ENCODE measurements at places on chromosomes 3 and 15. TPM values are rescaled to one million over a fixed set of nuclear protein-coding genes. Genes with fewer than 3 reads are reported as not detected.
A peak's percentile ranks its signal among the peaks of the same experiment; 100 is the strongest.

GRCh38 chr3:20904671-20905070, 718.7 kb upstream of the SGO1 start:
- DNase-seq = no peak

GRCh38 chr3:152511904-152512303, 243.2 kb downstream of the MBNL1 start:
- no peak for DNase-seq

DNA sequence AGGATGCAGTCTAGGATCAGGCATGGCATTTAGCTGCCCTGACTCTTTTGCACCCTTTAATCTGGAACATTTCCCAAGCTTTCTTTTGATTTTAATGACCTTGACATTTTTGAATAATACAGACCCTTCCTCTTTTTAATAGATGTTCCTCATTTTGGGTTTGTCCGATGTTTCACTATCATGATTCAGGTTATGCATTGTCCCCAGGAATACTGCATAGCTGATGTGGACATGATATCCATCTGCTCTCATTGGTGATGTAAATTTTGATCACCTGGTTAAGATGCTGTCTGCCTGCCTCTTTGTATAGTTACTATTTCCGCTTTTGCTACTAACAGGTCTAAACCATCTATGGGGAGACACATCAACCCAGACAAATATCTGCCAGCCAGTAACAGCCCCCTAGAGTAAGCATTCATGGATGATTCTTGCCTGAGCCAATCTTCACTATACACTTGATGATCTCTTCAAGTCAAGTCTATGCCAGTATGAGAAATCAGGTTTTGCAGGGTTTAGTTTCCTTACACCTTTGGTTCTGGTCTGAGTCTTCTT, 50.6 kb upstream of the ULK4 start:
- DNase-seq = no peak

GRCh38 chr15:92343924-92344643, 49.6 kb upstream of the ST8SIA2 start:
- no peak for DNase-seq

DNA sequence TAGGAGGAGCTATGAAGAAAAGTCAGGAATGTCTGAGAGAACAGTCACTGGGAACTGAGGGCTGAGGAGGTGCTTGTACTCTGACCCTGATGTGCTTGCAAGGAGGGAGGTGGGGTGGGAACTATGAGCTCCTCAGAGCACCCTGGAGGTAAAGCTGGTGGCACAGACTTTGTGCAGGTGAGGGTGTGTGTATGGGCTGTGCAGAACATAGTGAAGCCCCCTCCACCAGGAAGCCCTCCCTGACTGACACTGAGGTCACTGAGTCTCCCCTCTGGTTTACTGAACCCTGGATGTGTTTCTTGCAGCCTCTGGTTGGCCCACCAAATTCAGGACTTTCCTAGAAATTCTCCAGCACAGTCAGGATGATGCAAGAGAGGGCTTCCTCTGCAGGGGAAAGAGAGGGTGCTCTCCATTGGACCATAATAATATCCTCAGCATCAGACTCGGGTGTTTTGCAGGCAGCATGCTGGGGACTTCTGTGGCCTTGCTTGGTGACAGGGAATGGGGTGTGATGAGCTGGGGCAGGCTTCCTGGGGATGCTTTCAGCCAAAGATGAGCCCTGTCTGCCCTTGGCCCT, 1.5 kb upstream of the ISLR start:
- DNase-seq = no peak

GRCh38 chr15:65821070-65821469, 29.0 kb upstream of the DENND4A start:
- DNase-seq = no peak

DNA sequence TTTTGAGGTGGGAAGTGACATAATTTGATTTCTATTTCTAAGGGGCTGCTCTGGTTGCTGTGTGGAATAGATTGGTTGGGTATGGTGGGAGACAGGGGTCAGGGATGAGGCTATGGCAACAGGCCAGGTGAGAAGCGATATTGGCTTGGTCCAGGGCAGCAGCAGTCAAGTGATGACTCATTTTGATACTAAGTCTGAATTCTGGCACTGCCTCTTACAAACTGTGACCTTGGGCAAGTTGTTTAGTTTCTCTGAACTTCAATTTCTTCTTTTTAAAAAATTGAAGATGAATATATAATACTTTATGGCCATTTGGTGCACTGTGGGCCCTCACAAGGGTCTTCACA, 40.4 kb upstream of the CLSTN2 start:
- no peak for DNase-seq

DNA sequence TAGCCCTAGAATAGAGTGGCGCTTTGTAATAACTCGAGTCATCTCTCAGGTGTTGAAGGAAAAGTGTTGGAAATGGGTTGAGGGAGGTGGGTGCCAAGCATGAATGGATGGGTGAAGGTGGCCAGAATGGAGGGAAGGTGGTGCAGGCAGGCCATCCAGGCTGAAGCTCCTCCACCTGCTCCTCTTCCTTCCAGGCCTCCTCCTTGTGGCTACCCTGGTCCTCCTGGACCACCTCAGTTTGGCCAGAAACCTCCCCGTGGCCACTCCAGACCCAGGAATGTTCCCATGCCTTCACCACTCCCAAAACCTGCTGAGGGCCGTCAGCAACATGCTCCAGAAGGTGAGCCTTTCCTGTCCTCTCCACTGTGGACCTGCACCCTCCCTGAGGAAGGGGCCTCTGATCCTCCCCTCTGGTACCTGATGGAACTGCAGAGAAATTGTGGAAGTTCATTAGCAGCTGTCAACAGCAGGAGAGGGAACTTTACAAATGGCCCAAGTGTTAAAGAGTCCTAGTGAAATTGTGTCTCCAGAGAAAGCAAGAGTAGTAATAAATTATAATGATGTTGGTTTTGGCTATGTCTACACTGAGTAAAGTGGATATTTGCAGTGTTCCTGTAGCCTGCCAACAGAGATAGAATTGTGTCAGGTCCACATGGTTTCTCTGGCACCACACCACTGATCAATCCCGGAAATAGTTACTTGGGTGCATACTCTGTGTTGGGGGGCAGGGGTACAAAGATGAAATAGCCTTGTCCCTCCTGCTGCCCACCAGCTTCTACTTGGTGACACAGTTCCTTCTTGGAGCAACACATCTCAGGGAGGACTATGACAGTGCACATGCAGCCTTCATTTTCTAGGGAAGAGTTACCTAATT, 1.6 kb downstream of the IL12A start:
- no peak for DNase-seq

DNA sequence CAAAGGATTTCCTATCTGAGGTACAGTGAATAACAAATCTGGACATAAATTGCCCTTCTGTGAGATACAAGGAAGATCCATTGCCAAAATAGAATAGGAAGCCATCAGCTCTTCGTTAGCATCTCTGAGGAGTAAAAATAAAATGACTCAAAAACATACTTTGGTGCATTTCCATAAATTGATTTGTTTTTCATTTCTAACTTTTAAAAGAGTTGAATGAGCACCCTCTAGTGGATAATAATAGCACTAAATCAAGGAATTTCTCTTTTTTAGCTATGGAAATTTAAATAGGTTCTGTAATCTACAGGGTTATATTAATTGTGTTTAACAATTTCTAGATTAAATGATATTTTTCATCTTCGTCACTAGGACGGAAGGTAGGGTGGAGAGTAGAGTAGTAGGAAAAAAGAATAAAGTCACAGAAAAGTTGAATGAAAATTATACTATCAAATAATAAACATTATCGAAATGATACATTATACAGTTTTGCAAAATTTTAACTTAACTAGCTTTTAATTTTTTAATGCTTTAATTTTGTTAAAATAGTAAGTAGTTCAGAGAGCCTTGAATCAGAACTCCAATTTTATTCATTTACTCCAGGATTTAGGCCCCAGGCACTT, 6.4 kb downstream of the NSUN3 start:
- DNase-seq = no peak

GRCh38 chr3:45665101-45665572, 24.1 kb upstream of the SACM1L start:
- DNase-seq = peak; percentile 34

- DNase-seq = no peak
These were observed 114.5 kb downstream of the RARB start for GRCh38 chr3:25542492-25543039.

DNA sequence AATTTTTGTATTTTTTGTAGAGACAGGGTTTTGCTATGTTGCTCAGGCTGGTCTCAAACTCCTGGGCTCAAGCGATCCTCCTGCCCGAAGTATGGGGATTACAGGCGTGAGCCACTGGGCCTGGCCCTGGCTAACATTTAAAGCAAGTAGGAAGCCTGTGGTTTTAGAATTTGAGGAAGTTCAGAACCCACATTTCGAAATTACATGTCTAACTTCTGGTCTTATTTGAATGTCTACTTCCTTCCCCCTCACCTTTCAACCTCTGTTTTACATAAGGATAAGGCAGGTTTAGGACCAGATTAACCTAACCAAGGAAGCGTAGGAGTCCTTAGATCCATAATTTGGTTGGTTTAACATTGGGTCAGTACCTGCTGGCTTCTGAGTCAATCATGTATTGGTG, 120.5 kb upstream of the PROK2 start:
- DNase-seq = no peak

DNA sequence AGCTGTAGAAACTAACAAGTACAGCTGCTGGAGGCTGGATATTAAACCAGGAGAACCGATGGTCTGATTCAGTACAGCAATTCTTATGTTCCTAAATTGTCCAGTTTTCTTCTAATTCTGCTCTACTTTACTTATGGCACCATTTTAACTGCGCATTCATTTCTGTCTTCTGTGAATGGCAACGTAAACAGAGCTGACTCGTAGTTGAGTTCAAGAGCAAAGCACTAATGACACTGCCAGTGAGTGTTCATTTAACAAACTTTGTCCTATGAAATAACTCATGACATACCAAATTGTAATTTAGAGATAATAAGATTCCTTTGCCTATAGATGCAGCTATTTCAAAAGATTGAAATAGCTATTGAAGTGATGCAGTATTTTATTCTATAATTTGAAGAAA, 48.7 kb downstream of the BCHE start:
- DNase-seq = no peak

DNA sequence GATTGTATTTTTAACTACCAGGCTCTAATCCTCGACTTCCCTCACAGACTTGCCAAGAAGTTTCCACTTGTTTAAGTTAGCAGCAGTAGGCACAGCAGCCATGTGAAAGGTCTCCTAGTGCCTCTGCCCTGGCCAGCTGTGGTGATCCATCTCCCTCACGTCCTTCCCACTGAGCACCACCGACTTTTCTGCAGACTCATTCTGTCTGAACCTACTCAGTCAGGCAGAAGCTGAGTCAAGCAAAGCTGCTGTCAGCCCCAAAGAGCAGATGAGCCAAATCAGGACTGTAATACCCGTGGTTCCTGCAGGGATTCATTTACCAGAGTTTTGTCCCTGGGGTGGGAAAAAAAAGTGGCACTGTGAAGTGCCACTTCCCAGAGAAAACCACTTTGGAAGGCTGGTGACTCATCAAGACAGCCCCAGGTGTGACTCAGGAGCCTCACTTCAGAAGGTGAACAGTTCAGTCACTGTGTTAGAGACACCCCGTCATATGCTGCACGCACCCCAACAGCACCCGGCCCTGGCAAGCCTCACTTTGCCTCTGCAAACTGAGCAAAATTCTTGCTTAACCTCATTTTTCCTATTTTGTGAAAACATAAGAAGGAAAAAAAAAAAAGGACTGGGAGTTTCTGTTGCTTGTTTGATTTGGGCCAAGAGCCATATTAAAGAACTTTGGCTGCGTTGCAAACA, 76.0 kb downstream of the WWTR1 start:
- no peak for DNase-seq

DNA sequence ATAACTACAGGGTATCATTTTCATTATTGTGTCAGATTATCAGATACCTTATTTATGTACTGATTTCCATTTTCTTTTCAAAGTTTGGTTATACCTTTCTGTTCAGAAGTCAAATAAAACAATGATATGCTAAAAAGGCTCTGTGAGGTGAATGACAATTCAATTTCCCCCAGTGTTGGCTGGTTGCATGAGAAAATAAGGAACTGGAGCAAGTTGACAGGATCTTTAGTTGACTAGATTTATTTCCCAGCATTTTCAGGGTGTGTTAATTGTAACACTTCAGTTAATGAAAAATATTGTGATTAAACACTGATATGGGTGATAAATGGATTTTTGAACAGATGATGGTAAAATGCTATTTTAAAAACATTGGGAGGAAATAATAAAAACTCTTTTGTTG, 122.8 kb upstream of the FAM3D start:
- no peak for DNase-seq

DNA sequence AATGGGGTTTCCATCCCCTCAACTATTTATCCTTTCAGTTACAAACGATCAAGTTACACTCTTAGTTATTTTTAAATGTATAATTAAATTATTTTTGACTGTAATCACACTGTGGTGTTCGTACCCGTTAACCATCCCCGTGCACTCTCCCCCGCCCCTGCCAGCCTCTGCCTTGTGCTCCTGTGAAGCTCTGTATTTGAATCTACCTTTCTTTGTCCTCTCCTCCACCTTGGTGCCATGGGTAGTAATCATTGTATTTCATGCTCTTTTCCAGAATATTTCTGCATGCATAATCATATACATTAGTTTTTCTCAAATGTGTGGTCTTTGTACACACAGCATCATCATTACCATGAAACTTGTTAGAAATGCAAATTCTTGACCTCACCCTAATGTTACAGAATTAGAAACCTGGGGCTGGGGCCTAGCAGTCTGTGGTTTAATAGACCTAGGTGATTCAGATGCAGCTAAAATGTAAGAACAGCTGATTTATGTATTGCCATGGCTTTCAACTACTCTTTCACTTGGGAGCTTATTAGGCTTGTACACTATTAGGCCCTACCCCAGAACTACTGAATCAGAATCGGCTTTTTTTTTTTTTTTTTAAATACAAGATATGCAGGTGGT, 91.5 kb downstream of the STT3B start:
- no peak for DNase-seq

- DNase-seq = no peak
These were observed 73.8 kb upstream of the FLNB start for GRCh38 chr3:57934373-57934772.

GRCh38 chr3:174859114-174859735, at the start of gene NAALADL2:
Gene NAALADL2 (plus strand): TSS chr3:174859334.
- DNase-seq = no peak

GRCh38 chr3:40398346-40398745, 11.4 kb downstream of the ENTPD3 start:
- no peak for DNase-seq

- no peak for DNase-seq
These were observed 100.3 kb upstream of the CADPS start for GRCh38 chr3:62975566-62975965.

- DNase-seq = peak; percentile 85
These were observed 860 bp downstream of the RASA2 start for GRCh38 chr3:141487521-141488252.

- DNase-seq = no peak
These were observed 740.9 kb upstream of the LMCD1 start for GRCh38 chr3:7760718-7761117.

- DNase-seq = no peak
These were observed 1.3 kb downstream of the CD47 start for GRCh38 chr3:108089579-108089978.

The KBTBD13 gene
- not detected for total RNA-seq

The GRK7 gene
- total RNA-seq = not detected

The CHRD gene
- not detected for total RNA-seq

The KY gene
- not detected for total RNA-seq

The MYO1E gene
- total RNA-seq = 33.3 TPM

The ZNF660 gene
- 0.21 TPM for total RNA-seq

The UACA gene
- 1.2 TPM for total RNA-seq

The PRSS50 gene
- not detected for total RNA-seq

The GUCA1C gene
- total RNA-seq = not detected

The TBC1D5 gene
- total RNA-seq = 31.4 TPM

The ADIPOQ gene
- total RNA-seq = not detected

The ZPLD1 gene
- total RNA-seq = not detected

The CPN2 gene
- not detected for total RNA-seq

The AVEN gene
- 16.8 TPM for total RNA-seq

Data from activated T-helper 1 cell treated with anti-CD3 and anti-CD28 coated beads, Interleukin-12 subunit alpha, Interleukin-12 subunit beta, Interleukin-2, Interleukin-4 antibody, amounts not matched to agents 30 ng/mL and 10 ng/mL and 1 ng/mL, durations not matched to agents 14 hours and 24 hours and 36 hours (primary cell).